ENCODE measurements at places on chromosomes 1 and 21. TPM values are rescaled to one million over a fixed set of nuclear protein-coding genes. Genes with fewer than 3 reads are reported as not detected.

CSMD2 gene
- total RNA-seq: 0.37 TPM

KRTAP21-2 gene
- total RNA-seq: not detected

C1QA gene
- total RNA-seq: not detected

SMIM34 gene
- not detected for total RNA-seq

DYNLT4 gene
- not detected for total RNA-seq

All from subcutaneous preadipocyte (primary cell).